ENCODE measurements at places on chromosomes 1 and 21.

DNA sequence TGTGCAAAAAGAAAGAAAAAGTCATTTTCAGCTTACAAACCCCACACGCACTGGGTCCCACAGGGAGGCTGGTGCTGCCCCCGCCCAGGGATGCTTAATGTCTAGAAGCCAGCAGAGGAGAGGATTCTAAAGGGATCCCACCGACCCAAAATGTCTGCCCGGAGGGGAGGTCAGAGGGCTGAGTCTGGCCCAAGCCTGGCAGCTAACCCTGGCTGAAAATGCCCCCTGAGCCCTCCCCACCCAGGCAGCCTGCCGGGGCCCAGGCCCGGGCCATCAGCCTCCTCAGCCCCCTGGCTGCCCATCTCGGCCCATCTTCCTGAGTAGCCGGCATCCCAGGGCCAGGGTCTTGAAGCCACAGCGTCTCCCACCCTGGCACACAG is 33.5 kb downstream of the ACOT7 start:
- DNase-seq: no peak

DNA sequence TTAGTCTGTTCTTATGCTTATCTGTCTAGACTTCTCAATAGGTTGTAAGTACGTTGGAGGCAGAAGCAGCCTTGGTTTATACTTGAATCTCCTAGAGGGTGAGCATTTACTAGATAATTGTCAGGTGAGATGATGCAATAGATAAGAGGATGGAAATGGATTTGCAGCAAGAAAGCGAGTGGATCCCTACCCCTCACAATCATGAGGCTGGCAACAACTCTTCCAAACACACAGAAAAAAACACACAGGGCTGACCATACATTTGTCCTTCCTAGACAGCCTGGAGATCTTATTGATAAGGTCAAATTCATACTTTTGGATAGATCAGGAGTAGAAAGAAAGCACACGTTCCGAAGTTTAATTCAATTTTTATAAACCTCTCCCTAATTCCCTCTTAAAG is 481.4 kb upstream of the CAMK1G start:
- DNase-seq: no peak

GRCh38 chr1:155553349-155553748 is 9.3 kb downstream of the ASH1L start:
- no peak for DNase-seq

GRCh38 chr1:156625436-156626078 is 6.3 kb downstream of the HAPLN2 start:
- no peak for DNase-seq

DNA sequence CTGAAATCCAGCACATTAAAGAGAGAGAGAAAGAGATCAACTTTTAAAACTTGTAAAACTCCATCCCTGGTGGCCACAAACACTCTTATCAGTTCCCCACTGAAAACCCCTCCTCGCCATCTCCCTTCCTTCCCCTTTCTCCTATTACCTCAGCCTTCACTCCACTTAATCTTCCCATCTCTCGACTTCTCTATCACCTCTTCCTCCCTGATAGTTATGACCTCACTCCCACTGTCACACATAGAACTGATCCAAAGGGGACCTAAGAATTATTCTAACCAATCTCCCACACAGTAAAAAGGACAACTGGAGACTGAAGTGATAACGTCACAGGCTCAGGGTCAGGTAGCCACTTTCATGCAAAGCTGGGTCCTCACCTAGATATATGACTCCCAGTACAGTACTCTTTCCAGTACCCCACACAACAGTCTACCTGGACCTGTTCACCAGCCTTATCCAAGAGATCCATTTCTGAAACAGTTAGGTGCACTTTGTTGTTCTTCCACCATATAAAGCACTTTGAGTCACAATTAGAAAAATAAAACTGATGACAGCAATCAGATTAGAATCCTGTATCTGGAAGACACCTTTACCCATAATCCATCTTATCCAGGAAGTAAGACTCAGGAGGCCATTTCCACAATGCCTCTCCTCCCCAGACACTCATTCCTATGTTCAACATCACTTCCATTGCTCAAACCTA is 324.8 kb downstream of the SMYD3 start:
- no peak for DNase-seq

DNA sequence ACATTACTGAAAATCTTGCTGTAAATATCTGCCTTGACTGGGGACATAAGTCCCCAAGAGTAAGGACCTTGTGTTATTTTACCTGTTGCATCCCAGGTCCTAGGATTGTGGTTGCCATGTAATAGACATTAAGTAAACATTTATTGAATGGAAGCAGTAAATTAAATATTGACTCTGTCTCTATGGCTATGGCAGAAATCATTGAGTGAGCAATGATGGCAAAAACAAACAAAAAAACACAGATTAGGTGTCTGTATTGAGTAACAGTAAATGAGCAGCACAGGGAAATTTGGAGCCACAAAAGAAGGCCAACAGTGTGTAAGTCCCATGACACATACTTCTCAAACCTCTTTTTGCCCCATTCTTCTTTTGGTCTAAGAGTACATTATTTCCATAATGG is 240.4 kb downstream of the NFIA start:
- DNase-seq: no peak

DNA sequence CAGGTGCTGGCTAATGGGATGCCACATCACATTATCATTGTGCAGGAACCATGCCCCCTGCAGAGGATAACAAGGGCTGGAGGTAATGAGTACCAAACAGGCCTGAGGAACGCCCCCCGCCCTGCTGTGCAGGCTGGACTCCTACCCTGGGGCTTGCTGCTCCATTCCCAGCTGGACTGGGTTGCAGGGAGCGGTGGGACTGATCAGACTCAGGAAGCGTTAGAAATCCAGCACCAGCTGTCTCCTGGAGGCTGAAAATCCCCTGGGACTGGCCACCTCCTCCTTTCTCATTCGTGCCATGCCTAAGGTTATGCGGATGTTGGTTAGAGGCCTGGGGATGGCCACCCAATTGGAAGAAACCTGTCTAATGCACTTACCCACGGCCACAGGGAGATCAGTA is 36.9 kb upstream of the POU3F1 start:
- DNase-seq: no peak

GRCh38 chr1:222897527-222898190 is 82.8 kb downstream of the DISP1 start:
- DNase-seq: no peak

GRCh38 chr1:66599899-66600737 is 66.2 kb downstream of the SGIP1 start:
- no peak for DNase-seq

DNA sequence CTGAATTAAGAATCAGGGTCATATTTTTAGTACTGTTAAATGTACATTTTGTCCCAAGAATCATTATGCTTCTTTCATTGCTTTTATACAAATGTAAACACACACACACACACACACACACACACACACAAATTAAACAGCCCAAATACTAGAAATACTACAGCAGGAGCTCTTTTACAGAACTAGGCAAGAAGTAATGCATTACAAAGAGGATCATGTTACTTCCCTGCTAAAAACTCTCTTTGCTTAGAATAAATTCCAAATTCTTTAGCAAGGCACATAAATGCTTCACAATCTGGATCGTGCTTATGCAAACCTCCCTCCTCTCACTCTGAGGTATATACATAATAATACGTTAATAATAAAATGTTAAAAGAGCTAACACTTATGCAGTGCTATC is 720.4 kb upstream of the ADGRL4 start:
- no peak for DNase-seq
